Activated T-helper 17 cell treated with anti-CD3 and anti-CD28 coated beads, Interleukin-2, amount 50 U/mL, for 72 hours (primary cell): ENCODE measurements at places on chromosomes 11 and 22.

DNA sequence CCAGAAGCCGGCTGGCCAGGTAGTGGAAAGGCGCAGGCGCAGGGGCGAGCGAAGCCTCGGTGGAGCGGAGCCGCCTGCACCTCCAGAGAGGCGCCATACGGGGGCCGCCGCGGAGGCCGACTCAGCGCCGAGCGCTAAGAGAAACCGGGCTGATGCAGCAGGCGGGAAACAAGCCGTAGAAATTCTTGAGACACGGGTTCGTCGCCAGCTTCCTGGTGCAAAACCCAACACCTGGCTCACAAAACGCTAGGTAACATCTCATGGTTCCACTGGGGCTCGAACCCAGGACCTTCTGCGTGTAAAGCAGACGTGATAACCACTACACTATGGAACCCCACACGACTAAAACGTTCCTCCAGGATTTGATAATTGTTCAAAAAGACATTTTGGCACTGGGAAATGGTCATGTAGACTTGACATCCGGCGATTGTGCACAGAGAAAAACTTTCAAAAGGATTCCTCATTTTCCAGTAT, 39.1 kb downstream of the OR4D9 start:
- ATAC-seq, result peak; percentile 90

DNA sequence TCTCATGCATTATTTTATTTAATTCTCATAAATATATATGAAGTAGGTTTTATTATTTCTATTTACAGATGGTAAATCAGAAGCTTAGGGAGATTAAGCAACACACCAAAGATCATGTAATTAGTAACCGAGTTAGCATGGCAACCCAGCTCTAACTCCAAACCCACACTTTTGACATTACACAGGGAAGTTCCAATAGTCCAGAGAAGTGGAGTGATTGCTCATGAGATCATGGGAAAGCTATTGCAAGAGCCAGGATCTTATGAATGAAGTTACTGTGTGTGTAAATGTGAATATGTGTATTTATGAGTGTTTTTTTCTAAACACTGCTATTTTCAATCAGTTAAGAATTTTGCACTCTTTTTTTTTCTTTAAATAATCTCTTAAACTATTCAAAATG, 225.8 kb upstream of the KIRREL3 start:
- no peak for ATAC-seq

DNA sequence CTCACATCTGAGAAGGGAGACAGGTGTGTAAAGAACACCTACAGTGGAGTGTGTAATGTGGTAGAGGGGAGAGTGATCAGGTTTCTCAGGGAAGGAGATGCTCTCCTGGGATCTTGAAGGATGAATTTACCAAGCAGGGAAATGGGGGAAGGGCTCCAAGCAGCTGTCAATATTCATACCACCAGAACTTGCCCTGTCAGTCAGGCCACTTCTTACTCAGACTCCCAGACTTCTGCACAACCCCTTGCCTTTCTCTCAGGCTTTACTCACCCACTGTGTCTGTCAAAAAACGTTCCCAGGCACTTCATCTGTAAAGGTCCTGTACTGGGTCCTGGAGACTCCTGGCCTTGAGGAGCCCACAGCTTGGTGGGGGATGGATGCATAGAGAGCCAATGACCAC, 14.0 kb upstream of the FCHSD2 start:
- ATAC-seq, result no peak

GRCh38 chr11:35167426-35167954, 28.5 kb downstream of the CD44 start:
- no peak for ATAC-seq

GRCh38 chr11:26847459-26847858, 125.6 kb upstream of the SLC5A12 start:
- ATAC-seq, result no peak

DNA sequence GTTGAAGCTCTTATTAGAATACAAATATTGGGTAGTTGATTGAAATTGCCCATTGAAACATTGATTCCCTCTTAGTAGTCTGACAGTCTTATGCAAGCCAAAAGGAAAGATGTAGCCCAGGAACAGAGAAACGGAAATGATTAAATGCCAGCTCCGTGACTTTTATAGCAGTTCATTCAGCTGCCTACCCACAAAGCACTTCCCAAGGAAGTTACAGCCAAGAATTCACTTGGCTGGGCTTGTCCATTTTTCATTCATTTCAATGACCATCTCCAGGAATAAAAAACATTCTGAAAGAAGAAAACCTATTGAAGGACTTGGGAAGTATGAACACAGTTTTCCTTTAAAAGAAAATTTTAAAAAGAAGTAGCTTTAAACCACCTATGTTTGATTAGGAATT, 62.0 kb downstream of the NCAM1 start:
- no peak for ATAC-seq

- ATAC-seq, result no peak
Measured at GRCh38 chr11:114209904-114210303, 86.3 kb upstream of the NNMT start.

- ATAC-seq, result peak; percentile 87
Measured at GRCh38 chr11:20421946-20422345, 34.4 kb downstream of the PRMT3 start.

- ATAC-seq, result no peak
Measured at GRCh38 chr11:2303627-2304505, 2.1 kb downstream of the TSPAN32 start.

GRCh38 chr22:32331236-32331917, 26.3 kb upstream of the RFPL3 start:
- no peak for ATAC-seq

- ATAC-seq, result no peak
Measured at GRCh38 chr22:32042924-32043323, at the start of gene SLC5A1. Gene SLC5A1, plus strand, starts transcription at chr22:32043261. Its CDS starts 21 bp downstream, at chr22:32043282.

DNA sequence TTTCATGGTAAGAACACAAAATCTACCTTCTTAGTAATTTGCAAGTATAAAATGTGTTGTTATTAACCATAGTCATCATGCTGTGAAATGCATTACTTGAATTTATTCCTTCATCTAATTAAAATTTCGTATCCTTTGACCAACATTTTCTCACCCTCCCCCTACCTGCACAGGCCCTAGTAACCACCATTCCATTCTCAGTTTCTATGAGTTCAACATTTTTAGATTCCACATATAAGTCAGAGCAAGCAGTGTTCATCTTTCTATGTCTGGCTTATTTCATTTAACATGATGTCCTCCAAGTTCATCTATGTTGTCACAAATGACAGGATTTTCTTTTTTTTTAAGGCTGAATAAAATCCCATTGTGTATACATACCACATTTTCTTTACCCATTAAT, 43.5 kb upstream of the CCDC179 start:
- ATAC-seq, result no peak

- no peak for ATAC-seq
Measured at GRCh38 chr22:43236411-43237166, 49.7 kb upstream of the TTLL12 start.

DNA sequence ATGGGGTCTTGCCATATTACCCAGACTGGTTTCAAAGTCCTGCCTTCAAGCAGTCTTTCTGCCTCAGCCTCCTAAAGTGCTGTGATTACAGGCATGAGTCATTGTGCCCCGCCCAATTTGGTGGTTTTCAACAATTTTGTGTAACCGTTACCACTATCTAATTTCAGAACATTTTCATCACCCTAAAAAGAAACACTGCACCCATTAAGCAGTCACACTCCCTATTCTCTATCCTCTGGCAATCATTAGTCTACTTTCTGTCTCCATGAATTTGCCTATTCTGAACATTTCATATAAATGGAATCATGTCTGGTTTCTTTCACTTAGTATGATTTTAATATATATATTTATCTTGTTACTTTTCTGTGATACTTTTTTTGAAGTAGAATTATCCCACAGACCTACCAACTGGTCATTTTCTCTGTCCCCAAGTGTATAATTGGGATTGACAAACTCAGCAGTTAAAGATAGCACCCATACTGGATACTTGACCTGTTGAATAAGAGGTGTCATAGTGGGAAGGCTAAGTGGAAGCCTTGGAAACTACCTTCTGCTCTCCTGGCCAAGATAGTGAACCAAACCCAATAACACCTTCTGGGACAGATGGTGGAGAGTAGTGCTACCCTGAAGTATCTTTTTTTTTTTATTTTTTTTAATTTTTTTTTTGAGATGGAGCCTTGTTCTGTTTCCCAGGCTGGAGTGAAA, 64.8 kb downstream of the STIM1 start:
- peak; percentile 90 for ATAC-seq

DNA sequence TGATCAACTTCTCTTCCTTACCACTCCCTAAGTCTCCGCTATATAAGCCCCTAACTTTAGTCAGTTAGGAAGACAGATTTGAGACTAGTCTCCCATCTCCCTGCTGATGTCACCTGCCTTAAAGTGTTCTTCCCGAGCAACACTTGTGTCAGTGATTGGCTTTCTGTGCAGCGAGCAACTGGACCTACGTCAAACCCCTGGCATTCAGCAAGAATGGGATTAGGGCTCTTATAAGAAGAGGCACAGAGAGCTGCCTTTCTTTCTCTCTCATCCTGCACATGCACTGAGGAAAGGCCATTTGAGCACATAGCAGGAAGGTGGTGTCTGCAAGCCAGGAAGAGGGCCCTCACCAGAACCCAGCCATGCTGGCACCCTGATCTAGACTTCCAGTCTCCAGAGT, 116.6 kb upstream of the THY1 start:
- ATAC-seq, result no peak

- ATAC-seq, result no peak
Measured at GRCh38 chr11:111438846-111439520, 59.9 kb upstream of the POU2AF1 start.

DNA sequence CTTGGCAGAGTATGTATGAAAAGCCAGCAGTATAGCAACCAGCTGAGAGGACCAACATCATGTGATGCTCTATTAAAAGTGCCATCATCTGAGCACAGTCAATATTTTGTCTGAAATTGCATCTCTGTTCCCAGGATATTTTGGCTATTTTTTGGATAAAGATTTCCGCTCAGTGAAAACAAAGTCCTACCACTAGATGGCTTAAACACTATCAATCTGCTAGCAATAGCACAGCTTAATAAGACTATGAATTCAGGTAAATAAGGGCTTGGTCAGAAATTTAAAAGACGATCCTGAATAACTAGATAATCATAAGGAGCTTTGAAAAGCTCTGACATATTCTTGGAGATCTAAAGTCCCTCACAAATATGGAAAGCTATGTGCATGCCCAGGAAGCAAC, 74.4 kb downstream of the MS4A13 start:
- no peak for ATAC-seq

GRCh38 chr22:25847451-25847850, 105.5 kb downstream of the MYO18B start:
- no peak for ATAC-seq

GRCh38 chr22:24845041-24845898, 39.3 kb downstream of the SGSM1 start:
- ATAC-seq, result peak; percentile 19

- ATAC-seq, result no peak
Measured at GRCh38 chr22:27684901-27685300, 116.7 kb downstream of the MN1 start.

DNA sequence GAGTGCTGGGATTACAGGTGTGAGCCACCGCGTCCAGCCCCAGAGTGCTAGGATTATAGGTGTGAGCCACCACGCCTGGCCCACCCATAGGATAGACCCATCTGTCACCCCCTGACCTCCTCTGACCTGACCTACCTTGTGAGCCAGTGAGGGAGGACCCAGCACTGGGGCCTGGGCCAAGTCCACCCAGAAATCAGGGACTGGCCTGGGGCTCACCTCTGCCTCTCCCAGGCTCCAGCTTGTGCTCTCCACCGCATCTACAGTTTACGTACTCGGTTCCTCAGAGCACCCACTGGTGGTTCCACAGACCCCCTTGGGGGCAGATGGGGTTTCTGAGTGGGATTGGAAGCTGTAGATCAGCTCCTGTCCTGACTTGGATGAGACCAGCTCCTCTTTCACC, 6.4 kb downstream of the SLC29A2 start:
- ATAC-seq, result no peak
